NCI-H524 treated with DMSO at 0.1 percent for 48 hours (cell line): ENCODE measurements at places on chromosomes 4 and X.

DNA sequence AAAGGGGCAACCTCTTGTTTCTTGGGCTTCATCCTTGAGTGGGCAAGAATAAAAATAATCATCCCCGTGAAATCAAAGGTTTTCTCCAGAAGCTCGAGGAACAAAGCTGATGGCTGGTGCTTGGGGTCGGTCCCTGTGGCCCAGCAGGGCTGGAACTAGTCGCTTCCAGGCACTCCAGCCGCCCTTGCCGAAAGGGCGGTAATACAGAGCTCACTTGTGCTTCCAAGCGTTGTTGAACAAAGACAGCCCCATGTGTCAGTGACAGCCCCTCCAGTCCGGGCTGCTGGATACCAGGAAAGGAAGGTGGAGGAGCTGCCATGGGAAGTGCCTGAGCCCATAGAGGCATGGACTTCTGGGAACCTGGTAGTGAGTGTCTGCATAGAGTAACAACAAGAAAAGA, 5.2 kb downstream of the HELT start:
- no peak for DNase-seq

- DNase-seq = no peak
These were observed 480.2 kb downstream of the SMARCA1 start for GRCh38 chrX:129043138-129043537.

- no peak for DNase-seq
These were observed 262.5 kb downstream of the GRID2 start for GRCh38 chr4:92566269-92566668.

- no peak for DNase-seq
These were observed 59.8 kb downstream of the MRPL1 start for GRCh38 chr4:77922158-77923094.

DNA sequence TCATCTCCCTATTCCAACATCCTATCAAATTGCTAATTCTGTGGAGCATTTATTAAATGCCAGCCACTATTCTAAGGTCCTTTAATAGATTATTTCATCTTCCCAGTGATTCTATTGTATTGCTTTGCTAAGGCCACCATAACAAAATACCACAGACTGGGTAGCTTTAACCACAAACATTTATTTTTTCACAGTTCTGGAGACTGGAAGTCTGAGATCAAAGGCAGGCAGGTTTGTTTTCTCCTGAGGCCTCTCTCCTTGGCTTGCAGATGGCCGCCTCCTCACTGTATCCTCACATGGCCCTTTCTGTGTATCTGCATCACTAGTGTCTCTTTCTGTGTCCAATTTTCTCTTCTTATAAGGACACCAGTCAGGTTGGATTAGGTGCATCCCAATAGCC, 64.5 kb downstream of the CPE start:
- DNase-seq = no peak

GRCh38 chrX:38860106-38861013, 59.1 kb downstream of the MID1IP1 start:
- no peak for DNase-seq

DNA sequence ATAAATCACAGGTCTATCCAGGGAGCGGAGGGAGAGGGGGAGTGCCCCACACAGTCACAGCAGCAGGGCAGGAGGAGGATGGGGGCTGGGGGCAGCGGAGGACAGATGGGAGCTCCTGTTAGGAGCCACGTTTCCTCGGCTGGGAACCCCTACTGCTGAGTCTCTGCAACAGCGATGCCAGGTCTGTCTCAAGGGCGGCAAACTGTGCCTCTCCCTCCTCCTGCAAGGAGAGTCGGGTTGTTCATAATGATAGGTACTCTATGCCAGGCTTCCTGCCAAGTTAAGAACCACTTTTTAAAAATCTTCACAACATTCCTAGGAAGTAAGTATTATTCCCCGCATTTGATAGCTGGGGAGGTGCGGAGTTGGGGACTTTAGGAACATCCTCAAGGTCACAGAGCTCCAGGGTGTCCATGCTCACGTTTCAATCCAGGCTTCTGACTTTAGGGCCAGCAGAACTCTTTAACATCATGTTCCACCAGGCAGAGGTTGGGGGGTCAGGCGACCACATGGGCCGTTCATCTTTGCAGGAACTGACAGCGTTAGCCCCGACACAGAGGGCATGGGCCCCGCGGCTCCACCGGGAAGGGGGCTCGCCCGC, 98.3 kb upstream of the MAML3 start:
- peak; percentile 67 for DNase-seq

GRCh38 chr4:56757821-56758411, 63.6 kb downstream of the SPINK2 start:
- no peak for DNase-seq

GRCh38 chr4:8775121-8775520, 96.5 kb downstream of the HMX1 start:
- no peak for DNase-seq

DNA sequence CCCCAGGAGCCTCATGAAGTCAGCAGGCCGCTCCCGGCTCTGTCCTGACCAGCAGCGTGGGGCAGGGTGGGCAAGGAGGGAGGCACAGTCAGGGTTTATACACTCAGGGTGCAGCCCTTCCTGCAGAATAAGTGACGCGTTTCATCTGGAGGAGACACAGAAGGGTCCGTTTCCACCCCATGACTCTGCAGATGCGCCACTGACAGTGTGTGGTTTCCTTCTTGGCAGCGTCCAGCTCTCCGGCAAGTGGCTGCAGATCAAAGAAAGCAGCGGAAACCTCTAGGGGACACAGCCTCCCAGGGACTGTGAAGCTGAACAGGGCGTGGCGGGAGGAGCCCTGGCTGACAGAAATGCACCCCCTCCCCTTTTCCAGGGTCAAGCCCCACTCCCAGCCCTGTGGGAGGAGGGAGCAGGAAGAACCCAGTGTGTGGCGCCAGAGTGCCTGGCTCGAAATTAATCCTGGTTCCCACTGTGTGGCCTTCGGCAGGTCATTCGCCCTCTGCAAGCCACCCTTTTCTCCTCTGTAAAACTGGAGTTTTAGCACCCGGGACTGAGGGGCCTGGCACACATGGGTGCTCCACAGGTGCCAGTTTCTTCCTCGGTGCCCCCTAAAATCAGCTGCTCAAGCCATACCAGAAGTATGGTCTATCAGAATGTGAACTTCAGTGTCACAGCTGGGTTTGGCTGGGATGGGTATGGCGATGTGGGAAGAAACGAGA, 17.3 kb upstream of the TBC1D14 start:
- no peak for DNase-seq

DNA sequence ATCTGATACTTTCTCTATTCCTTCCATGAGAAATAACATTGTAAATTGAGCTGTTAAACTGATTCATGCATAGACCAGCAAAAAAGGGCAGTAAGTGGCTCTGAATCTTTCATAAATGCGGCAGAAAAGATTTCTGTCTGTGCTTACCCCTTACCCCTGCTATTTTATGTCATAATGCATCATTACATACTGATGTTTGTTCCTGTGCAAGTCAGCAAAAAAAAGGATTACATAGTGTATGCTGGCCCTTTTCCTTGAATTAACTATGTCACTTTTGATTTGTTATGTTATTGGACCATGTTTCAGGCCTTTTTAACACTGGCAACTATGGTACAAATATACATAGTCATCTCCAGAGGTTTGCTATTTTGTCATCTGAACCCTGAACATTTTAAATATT, 2159.7 kb downstream of the PCDH7 start:
- no peak for DNase-seq

GRCh38 chr4:155377276-155377675, 511 bp upstream of the MAP9 start:
- DNase-seq = no peak

- no peak for DNase-seq
These were observed 12.2 kb downstream of the RGS12 start for GRCh38 chr4:3304831-3305609.

GRCh38 chr4:38075370-38076152, 115.4 kb downstream of the PTTG2 start:
- DNase-seq = no peak

DNA sequence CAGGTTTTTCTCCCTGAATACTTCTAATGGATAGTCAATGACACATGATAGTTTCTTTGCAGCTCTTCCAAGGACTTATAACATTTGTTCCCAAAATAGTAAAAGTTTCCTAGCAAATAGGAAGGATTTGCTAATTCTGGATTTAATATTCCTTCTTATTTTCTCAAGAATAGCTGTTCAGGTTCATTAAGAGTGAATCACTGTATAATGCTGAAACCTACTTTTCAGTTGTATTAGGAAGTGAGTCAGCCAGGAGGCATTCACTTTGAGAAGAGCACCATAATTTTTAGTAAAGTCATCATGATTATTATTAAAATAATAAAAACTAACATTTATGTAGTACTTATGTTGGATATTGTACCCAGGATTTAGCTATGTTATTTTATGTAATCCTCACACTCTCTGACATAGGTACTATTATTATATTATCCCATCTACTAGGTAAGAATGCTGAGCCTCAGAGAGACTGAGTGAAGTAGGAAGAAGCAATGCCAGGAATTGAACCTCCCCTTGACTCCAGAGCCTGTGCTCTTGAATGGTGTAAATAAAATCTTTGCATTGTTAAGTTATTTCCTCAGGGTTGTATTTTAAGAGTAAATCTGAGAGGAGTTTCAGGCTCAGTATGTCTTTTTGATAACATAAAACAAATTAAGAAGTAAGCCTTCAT, 114.8 kb downstream of the REELD1 start:
- DNase-seq = no peak

- no peak for DNase-seq
These were observed 225.2 kb upstream of the PPP1R2C start for GRCh38 chrX:43003204-43003565.

- peak; percentile 92 for DNase-seq
These were observed 88.9 kb upstream of the CLDN34 start for GRCh38 chrX:9878146-9878820.

- no peak for DNase-seq
These were observed 136.0 kb downstream of the NKX6-1 start for GRCh38 chr4:84362896-84363655.

DNA sequence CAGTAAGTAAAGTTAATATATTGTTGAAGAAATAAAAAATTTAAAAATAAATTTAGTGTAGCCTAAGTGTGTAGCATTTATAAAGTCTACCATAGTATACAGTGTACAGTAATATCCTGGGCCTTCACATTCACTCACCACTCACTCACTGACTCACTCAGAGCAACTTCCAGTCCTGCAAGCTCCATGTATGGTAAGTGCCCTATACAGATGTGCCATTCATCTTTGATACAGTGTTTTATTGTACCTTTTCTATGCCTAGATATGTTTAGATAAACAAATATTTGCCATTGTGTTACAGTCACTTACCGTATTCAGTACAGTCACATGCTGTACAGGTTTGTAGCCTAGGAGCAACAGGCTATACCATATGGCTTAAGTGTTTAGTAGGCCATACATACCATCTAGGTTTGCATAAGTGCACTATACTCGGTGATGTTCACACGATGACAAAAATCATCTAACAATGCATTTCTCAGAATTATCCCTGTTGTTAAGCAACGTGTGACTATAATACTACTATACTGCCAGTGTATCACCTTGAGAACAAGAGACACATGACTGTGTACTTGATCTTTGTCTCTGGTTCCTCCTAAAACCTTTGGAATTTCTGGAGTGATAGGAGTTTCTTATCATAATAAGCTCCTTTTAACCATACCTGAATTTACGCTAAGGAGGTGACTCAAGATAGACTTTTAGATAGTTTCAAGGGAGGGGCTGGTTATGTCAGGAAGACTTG, 25.8 kb upstream of the SEPTIN11 start:
- DNase-seq = no peak

- no peak for DNase-seq
These were observed 219.0 kb upstream of the FGF13 start for GRCh38 chrX:138930583-138930945.

DNA sequence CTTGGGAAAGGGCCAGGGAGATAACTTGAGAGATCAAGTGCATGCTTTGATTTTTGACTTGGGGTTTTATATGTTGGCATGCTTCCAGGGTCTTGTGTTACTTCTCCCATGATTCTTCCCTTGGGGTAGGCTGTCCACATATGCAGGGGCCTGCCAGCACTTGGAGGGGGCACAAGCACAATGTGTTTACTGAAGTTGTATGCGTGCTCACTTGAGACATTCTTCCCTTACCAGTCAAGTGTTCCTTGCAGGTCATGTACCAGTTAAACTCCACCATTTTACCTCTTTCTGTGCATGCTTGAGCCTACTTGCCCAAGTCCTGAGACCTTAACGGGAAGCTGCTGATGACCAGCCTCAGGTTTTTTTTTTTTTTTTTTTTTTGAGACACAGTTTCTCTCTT, 1880.5 kb downstream of the ARAP2 start:
- DNase-seq = no peak

- DNase-seq = no peak
These were observed 24.0 kb downstream of the PCGF3 start for GRCh38 chr4:729336-730315.

GRCh38 chr4:108311313-108311712, 142.6 kb upstream of the LEF1 start:
- no peak for DNase-seq

GRCh38 chr4:44842531-44842930, 116.2 kb upstream of the GNPDA2 start:
- DNase-seq = no peak

DNA sequence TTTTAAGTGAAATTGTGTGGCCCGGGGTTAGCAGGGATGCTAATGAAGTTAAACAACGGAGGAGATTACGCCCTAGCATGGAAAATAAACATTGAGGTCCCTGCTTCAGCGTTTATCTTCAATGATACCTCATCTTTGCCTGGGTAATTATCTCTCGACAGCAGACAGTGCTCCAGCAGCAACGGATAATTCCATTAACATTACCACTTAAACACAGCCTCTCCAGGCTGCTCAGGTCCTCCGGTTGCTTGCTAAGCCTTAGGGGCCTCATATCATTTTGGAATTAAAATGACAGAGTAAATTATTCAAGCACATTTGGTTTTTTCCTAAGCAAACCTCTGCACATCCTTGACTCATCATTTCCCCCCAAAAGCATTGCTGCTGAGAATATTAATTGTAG, 281.5 kb upstream of the KLF3 start:
- peak; percentile 61 for DNase-seq

DNA sequence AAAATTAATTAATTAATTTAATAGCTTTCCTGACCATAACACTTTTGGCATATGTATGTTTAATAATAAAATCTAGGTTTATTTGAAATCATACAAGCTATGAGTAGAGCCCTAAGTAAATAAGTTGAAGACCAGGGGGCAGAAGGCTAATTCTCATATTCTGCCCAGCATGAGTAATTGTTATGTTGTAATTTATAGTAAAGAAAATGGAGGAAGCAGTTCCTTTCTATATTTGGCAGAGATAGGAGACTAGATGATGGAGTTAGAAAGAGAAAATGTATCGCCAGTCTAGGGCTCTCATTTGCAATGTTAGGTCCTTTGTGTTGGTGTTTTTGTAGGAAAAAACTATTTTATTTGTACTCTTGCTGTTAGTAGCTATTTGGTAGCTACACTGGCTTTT, 89.1 kb downstream of the FNIP2 start:
- no peak for DNase-seq

- DNase-seq = no peak
These were observed 236.7 kb upstream of the JADE1 start for GRCh38 chr4:128572778-128573241.

DNA sequence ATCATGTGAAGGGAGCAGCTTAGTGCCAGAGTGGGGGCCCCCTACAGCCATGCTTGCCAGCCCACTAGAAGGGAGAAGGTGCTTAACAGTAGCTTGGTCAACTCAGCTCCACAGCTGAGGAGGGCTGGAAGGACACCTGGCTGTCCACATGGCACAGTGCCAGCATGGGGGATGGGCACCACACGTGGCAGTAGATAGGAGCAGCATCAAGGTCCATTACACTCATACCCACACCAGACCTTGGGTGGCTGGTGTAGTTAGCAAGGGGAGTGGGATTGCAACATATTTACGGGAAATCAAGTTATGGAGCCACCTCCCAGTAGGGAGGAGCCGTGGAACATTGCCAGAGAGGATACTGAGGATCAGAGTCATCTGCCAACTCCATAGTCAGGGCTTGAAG, 37.9 kb upstream of the SLC4A4 start:
- no peak for DNase-seq
